Cerebellar nuclear complex (tissue), 1 donor: ENCODE measurements at places on chromosomes 7 and 10.

GRCh38 chr7:127486654-127487053 is 94.1 kb upstream of the ZNF800 start:
- DNase-seq = no peak

GRCh38 chr10:119028900-119029612 is 458 bp upstream of the NANOS1 start:
- DNase-seq = no peak

DNA sequence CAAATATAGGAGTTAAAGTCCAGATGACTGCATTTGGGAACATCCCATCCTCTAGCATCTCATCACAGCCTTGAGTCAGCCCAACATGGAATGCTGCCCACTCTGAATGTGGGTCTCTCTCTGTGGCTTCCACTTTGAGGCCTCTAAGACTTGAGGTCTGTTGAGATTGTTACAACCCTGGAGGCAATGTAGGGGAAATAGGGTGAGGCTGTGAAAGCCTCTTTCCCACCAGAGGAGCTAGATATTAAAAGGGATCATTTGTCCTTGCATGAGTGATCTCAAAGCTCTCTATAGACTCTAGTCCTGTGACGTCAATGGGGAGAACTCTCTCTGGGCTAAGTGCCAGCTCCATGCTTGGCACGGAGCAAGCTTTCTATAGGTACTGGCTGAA is 6.4 kb upstream of the GOLGA7B start:
- no peak for DNase-seq

GRCh38 chr10:129174232-129175014 is 292.6 kb upstream of the MGMT start:
- DNase-seq = no peak

- DNase-seq = no peak
Measured at GRCh38 chr10:22341190-22341925, 3.9 kb upstream of the SPAG6 start.

DNA sequence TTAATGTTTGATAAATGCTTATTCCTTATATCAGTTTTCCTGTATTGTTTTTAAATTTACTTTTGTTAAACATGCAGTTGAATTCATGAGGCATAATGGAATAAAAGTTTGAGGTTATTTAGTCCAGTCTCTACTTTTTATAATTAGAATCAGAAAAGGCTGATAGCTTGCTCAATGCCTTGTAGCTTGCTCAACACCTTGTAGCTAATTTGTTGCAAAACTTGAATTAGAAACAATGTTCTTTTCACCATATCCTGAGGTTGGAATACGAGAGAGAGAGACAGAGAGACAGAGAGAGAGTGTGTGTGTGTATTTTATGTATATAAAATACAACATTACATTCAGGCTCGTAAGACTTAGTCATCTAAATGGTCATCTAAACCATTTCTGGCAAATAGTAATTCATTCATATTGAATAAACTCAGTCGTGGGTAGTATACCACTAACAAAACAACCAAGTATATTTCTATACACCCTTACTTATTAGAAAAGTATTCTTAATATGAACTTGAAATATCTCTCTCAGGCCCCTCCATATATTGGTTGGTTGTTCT is 243.5 kb downstream of the ADK start:
- DNase-seq = no peak

DNA sequence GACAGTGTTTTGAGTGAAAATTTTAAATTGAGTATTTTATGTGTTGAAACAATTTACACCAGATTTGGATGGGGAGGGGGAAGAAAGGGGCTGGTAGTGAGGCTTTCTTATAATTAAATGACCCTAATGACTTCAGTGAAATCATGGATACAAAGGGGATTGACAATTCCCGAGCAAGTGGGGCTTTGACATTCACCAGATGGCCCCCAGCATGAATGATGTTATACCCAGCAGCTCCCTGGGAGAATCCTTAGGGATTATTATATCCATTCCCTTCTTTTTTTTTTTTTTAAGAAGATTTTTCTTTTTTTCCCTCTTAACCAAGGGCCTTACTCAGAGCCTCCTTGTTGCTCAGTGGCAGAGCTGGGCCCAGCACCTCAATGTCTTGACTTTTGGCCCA is 17.9 kb downstream of the PLPP4 start:
- no peak for DNase-seq

GRCh38 chr10:58666024-58666423 is 153.4 kb downstream of the BICC1 start:
- DNase-seq = no peak
